Naive B cell (primary cell): ENCODE measurements at places on chromosomes 3 and 15. TPM values are rescaled to one million over a fixed set of nuclear protein-coding genes. Genes with fewer than 3 reads are reported as not detected.

GRCh38 chr3:132549169-132549568 is 47.9 kb upstream of the ACKR4 start:
- DNase-seq = no peak

TMEM42 gene
- 48.3 TPM for polyA plus RNA-seq

GRCh38 chr15:54540721-54541120 is 562.5 kb downstream of the UNC13C start:
- DNase-seq = no peak

ISG20 gene
- polyA plus RNA-seq = 1,008 TPM

DVL3 gene
- 8.6 TPM for polyA plus RNA-seq

GRCh38 chr3:46193436-46193835 is 14.7 kb downstream of the CCR1 start:
- no peak for DNase-seq
